Right atrium auricular region (tissue), 2 donors: ENCODE measurements at places on chromosomes 4 and X. TPM values are rescaled to one million over a fixed set of nuclear protein-coding genes. Genes with fewer than 3 reads are reported as not detected.
A peak's percentile ranks its signal among the peaks of the same experiment; 100 is the strongest.

Gene TLR3
- 3.5 TPM for total RNA-seq

Gene TCEAL3
- 31.2 TPM for total RNA-seq

Gene SRD5A3
- total RNA-seq = 6.0 TPM

Gene PLP2
- 47.8 TPM for total RNA-seq

Gene AFM
- total RNA-seq = not detected

GRCh38 chr4:105966051-105966450 is 70.8 kb downstream of the NPNT start:
- no peak overlapping the region for H3K4me3 ChIP-seq
- H3K27me3 ChIP-seq = no peaks in the 10 kb centered on the region
- no peaks in the 10 kb centered on the region for H3K4me1 ChIP-seq
- H3K36me3 ChIP-seq = no peaks in the 10 kb centered on the region
- H3K27ac ChIP-seq = no peak overlapping the region

GRCh38 chrX:119235872-119236622 is at the start of gene PGRMC1:
Gene PGRMC1, plus strand, starts transcription at chrX:119236285. Its CDS starts 79 bp downstream, at chrX:119236364.
- peak; percentile 83 for DNase-seq
- H3K36me3 ChIP-seq = no peaks in the 10 kb centered on the region
- H3K27me3 ChIP-seq = no peaks in the 10 kb centered on the region
- no peaks in the 10 kb centered on the region for H3K4me1 ChIP-seq

- H3K4me3 ChIP-seq = no peak overlapping the region
- peaks cover 14% of the 10 kb centered on the region for H3K36me3 ChIP-seq
- DNase-seq = no peak
- no peaks in the 10 kb centered on the region for H3K27me3 ChIP-seq
These were observed 9.9 kb upstream of the ANAPC4 start for GRCh38 chr4:25367004-25367621.

DNA sequence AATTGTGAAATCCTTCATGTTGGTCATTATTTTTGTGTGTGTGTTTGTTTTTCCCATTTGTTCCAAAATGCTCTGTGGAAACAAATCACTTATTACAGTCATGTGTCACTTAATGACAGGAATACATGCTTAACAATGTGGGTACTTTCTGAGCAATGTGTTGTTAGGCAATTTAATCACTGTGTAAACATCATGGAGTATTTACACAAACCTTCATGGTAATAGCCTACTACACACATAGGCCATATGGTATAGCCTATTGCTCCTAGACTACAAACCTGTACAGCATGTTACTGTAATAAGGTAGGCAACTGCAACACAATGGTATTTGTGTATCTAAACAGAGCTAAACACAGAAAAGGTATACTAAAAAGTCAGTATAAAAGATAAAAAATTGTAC is 388.9 kb upstream of the PPP1R2C start:
- no peaks in the 10 kb centered on the region for H3K27me3 ChIP-seq
- H3K36me3 ChIP-seq = no peaks in the 10 kb centered on the region
- no peak for DNase-seq
- no peaks in the 10 kb centered on the region for H3K4me1 ChIP-seq

GRCh38 chr4:106494066-106494465 is 125.5 kb upstream of the GIMD1 start:
- no peaks in the 10 kb centered on the region for H3K4me1 ChIP-seq
- H3K27ac ChIP-seq = no peak overlapping the region
- H3K36me3 ChIP-seq = no peaks in the 10 kb centered on the region

GRCh38 chrX:39705290-39705689 is 392.5 kb downstream of the BCOR start:
- no peaks in the 10 kb centered on the region for H3K36me3 ChIP-seq
- H3K27ac ChIP-seq = no peak overlapping the region
- H3K4me3 ChIP-seq = no peak overlapping the region
- no peaks in the 10 kb centered on the region for H3K27me3 ChIP-seq
- DNase-seq = peak; percentile 78

DNA sequence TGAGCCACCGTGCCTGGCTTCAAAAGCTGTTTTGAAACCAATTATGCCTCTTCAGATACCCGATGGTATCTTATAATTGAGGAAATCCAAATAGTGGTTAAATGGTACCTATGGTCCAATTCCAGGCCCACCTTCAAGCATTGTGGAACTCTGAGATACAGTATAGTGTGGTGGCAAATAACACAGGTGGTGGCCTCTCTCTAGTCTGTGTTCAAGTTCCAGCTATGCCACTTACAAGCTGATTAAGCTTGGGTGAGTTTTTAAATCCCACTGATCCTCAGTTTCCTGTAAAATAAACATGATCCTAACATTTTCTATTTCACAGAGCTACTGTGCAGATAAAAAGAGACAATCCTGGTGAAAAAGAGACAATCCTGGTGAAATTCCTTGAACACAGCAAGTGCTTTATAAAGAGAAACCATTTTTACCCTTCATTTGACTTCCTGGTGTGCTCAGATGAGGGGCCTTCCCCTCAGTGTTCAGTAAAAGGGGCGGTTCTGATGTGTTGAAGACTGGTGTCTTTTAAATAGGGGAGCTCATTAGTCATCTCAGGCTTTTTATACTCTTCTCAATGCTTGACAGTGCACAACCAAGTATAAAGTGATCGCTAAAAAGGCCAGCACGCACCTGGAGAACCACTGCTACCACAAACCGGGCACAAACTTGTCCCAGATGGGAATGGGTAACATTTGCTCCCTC is 30.8 kb upstream of the CD40LG start:
- DNase-seq = no peak
- H3K36me3 ChIP-seq = no peaks in the 10 kb centered on the region
- no peaks in the 10 kb centered on the region for H3K4me1 ChIP-seq
- no peak overlapping the region for H3K4me3 ChIP-seq
- H3K27me3 ChIP-seq = no peaks in the 10 kb centered on the region

DNA sequence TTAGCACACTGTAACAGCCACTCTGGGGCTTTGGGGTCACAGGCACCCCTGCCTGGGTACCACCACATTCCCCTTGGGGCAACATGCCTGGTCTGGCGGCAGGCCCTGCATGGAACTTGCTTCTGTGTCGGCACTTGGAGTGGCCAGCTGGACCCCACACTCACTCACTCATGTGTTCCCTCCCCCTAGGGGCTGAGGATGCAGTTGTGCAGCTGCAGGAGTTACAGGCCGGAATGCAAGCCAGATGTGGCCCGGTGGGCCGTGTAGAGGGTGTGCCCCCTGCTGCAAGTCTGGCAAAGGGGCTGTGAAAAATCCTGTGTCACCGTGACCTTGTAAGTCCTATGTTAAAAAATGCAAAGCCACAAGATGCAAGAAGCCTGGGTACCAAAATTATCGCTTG is 34.2 kb downstream of the ATXN3L start:
- no peak overlapping the region for H3K4me3 ChIP-seq
- no peaks in the 10 kb centered on the region for H3K4me1 ChIP-seq
- no peak overlapping the region for H3K27ac ChIP-seq

DNA sequence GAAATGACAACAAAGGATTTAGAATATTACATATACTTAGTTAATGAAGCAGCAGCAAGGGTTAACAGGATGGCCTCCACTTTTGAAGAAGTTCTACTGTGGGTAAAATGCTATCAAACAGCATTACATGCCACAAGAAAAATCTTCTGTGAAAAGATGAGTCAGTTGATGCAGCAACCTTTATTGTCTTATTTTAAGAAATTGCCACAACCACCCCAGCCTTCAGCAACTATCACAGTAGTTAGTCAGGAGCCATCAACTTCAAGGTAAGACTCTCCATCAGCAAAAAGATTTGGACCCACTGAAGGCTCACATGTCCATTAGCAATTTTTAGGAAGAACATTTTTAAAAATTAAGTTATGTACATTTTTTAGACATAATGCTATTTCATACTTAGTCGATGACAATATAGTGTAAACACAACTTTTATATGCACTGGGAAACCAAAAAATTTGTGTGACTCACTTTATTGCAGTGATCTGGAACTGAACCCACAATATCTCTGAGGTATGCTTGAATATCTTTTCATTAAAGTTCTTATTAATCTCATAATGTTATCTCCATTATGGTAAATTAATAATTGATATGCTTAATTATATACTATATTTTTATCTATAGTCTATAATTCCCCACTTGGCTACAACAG is 81.2 kb downstream of the SPCS3 start:
- H3K27ac ChIP-seq = no peak overlapping the region
- H3K4me3 ChIP-seq = no peak overlapping the region
- no peaks in the 10 kb centered on the region for H3K27me3 ChIP-seq

DNA sequence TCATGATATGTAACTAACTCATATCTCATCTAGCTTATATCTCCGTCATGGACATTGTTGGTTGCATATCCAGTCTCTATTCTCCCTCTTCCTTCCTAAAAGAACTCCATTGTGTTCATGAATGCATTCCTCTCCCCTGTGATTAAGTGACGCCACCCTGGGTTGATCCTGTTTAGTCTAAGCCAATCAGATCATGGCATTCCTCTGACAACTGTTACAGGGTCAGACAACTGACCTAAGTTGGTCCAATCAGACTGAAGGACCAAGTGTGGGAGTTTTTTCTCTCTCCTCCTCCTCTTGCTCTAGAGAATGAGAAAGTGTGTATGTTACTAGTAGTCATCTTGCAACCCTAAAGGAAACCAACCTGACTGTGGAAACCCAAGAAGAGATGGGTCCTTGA is 3.6 kb downstream of the APOO start:
- H3K4me1 ChIP-seq = peaks cover 27% of the 10 kb centered on the region
- no peak for DNase-seq
- no peak overlapping the region for H3K4me3 ChIP-seq
- no peak overlapping the region for H3K27ac ChIP-seq

- no peaks in the 10 kb centered on the region for H3K36me3 ChIP-seq
- DNase-seq = no peak
- H3K4me3 ChIP-seq = no peak overlapping the region
- no peak overlapping the region for H3K27ac ChIP-seq
- peaks cover 2% of the 10 kb centered on the region for H3K4me1 ChIP-seq
These were observed 49.5 kb downstream of the FAM13A start for GRCh38 chr4:89007338-89007939.

GRCh38 chrX:111348429-111348828 is 63.6 kb downstream of the DCX start:
- no peak for DNase-seq
- peaks cover 11% of the 10 kb centered on the region for H3K4me1 ChIP-seq
- no peaks in the 10 kb centered on the region for H3K36me3 ChIP-seq
- no peak overlapping the region for H3K27ac ChIP-seq

DNA sequence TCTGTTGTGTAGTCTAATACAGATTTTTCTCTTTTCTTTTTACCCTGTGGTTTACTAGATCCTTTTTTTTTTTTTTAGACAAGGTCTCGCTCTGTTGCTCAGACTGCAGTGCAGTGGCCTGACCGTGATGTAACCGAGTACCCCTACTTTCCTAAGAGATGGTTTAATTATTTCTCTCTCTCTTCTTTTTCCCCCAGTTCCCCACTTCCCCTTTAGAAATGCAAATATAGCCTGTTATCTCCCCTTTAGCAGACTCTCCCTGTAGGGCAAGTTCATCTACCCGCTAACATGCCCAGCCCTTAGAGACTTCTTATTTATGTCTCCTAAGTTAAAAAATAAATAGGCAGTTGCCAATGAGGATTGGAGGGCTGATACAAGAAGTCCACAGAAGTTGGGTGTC is 4.5 kb downstream of the SNX25 start:
- DNase-seq = no peak
- no peaks in the 10 kb centered on the region for H3K27me3 ChIP-seq
- H3K4me3 ChIP-seq = no peak overlapping the region
- H3K36me3 ChIP-seq = no peaks in the 10 kb centered on the region

- H3K27me3 ChIP-seq = no peaks in the 10 kb centered on the region
- no peak for DNase-seq
- no peak overlapping the region for H3K4me3 ChIP-seq
- no peak overlapping the region for H3K27ac ChIP-seq
- H3K36me3 ChIP-seq = no peaks in the 10 kb centered on the region
These were observed 27.0 kb downstream of the AR start for GRCh38 chrX:67570839-67571238.

GRCh38 chr4:129603241-129603931 is 507.4 kb downstream of the C4orf33 start:
- no peak overlapping the region for H3K27ac ChIP-seq
- H3K36me3 ChIP-seq = no peaks in the 10 kb centered on the region
- no peak overlapping the region for H3K4me3 ChIP-seq
- H3K4me1 ChIP-seq = no peaks in the 10 kb centered on the region
- no peak for DNase-seq

DNA sequence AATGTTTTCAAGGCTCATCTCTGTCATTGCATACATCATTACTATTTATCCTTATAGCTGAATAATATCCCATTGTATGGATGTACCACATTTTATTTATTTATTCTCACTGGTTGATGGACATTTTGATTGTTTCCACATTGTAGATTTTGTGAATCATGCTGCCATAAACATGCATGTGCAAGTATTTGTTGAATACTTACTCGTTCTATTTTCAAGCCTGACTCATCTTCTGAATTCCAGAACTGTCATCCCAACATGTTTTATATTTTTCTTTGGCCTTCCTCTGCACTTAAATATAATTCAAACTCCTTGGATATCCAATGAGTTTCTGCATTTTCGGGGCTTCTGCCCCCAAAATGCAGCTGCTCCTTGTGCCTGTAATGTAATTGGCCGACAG is 77.6 kb downstream of the MXRA5 start:
- no peak for DNase-seq
- H3K36me3 ChIP-seq = no peaks in the 10 kb centered on the region
- no peak overlapping the region for H3K27ac ChIP-seq

DNA sequence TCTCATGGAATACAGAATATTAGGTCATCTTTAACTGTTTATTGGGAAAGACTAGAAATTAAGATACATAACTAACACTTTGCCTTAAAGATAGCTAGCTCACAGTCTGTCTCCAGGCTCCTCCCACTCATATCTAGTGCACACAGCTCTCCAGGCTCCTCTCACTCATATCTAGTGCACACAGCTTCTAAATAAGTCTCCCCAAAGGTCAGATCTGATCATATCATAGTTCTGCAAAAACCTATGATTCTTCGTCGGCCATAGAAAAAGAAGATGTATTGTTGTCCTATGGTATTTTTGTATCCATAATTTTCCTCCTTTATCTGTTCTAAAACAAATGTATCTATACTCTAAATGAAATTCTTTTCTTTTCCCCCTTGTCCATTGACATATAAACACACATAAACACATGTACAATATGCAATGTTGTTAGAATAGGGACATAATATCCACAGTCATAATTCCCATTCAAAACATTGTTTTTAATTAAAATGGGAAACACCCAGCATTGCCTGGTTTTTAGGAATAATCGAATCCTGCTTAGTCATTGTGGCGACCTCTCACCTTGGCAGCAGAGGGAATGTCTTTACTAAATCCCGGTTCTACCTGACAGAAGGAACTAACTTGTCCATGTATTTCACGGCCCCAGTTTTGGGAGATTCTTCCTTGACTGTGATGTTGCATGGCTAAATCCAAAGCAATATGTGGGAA is 1282.0 kb downstream of the PCDH7 start:
- H3K4me3 ChIP-seq = no peak overlapping the region
- no peaks in the 10 kb centered on the region for H3K4me1 ChIP-seq
- no peak for DNase-seq
